ENCODE measurements at places on chromosomes 5 and 9.

GRCh38 chr9:111959468-111960359, 63.1 kb downstream of the UGCG start:
- H3K36me3 ChIP-seq: no peaks in the 10 kb centered on the region
- no peak overlapping the region for H3K27ac ChIP-seq
- no peak overlapping the region for H3K4me3 ChIP-seq

DNA sequence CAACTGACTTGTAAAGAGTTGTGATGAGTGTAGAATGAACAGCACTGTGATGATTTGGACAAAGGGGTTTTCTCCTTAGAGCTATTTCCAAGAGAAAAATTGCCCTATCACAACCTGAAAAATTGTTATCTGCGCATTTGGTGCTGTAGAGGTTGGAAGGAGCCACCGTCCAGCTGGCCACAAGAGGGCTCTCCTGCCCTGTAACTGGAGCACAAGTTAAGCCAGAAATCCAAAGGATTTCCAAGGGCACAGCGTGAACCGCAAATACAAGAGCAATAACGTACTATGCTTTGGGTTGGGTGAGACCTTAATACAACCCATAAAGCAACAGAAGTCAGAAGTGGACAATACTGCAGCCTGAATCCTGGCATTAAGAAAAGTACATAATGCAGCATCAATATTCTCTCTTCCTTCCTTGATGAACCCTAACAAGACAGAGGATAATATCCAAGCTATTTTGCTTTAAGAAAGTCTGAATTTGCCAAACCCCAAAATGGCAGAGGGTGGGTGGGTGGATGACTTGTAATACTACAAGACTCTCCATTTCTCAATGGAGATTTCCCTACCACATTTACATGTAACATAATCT, 56.8 kb upstream of the SMIM32 start:
- DNase-seq: no peak
- no peak overlapping the region for H3K4me3 ChIP-seq
- no peaks in the 10 kb centered on the region for H3K4me1 ChIP-seq
- no peak overlapping the region for H3K27ac ChIP-seq
- H3K27me3 ChIP-seq: peaks cover 13% of the 10 kb centered on the region

GRCh38 chr9:137372693-137373610, 50.0 kb downstream of the EXD3 start:
- no peak overlapping the region for H3K27ac ChIP-seq
- H3K4me3 ChIP-seq: no peak overlapping the region
- H3K4me1 ChIP-seq: no peaks in the 10 kb centered on the region
- H3K27me3 ChIP-seq: no peaks in the 10 kb centered on the region
- no peaks in the 10 kb centered on the region for H3K36me3 ChIP-seq

DNA sequence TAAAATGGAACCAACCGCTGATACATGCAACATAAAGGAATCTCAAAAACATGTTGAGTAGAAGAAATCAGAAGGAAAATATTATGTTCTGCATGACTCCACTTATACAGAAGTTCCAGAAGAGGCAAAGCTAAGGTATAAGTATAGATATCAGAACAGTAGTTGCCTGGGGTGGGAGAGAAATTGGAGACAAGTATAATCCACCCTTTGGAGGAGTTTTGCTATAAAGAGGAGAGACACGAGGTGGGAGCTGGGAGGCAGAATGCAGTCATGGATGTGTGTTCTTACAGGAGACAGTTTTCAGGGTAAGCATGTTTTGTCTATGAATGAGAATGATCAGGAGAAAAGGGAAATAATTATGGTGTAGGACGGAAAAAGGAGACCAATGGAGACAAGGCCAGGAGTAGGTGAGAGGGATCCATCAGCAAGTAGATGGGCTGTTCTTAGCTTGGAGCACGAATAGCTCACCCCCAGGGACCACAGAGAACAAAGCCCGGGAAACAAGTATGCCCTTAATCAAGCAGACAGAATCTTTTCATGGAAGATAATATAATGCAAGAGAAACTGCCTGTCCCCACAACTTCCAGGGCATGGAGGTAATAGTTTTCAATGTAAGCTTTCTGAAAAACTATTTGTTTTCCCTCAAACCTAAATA, 72.2 kb downstream of the MED27 start:
- H3K4me1 ChIP-seq: peaks cover 56% of the 10 kb centered on the region
- no peak for DNase-seq
- H3K27ac ChIP-seq: peak overlapping the region; percentile 11
- H3K27me3 ChIP-seq: no peaks in the 10 kb centered on the region

DNA sequence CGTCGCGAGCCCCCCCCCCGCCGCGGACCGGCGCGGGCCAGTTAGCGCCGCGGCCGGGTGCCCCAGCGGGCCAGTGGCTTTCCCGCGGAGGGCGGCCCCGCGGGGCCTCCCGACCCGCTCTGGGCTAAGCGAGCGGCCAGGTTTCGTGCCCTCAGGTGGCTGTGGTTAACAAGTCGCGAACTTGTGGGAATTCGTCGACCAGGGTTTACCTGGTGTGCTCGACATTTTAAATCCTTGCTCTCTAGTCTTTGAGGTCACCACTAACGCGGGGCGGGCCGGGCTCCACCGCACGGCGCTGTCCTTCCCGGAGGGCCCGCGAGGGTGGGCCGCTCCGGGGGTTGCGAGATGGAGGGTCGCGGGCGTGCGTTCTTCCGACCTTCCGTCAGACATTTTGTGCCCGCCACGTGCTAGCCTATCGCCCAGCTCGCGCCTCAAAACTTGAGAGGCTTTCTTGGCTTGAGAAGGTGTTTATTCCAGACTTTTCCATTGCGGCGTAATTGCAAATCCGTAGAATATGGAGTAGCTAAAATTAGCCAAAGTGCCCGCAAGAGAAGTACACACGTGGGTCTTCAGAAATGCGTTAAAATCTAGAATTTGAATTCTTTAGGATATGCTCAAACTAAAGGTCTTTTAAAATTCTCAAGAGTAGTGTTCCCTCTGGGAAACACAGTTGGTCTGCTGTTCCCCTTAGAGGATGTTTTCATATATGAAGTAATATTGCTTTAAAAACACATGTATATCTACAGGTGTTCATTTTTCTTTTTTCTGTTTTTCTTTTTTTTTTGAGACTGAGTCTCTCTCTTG, 2.1 kb downstream of the ANP32B start:
- no peak for DNase-seq
- peaks cover 61% of the 10 kb centered on the region for H3K4me1 ChIP-seq
- H3K4me3 ChIP-seq: peak overlapping the region; percentile 86
- H3K27me3 ChIP-seq: no peaks in the 10 kb centered on the region
- H3K36me3 ChIP-seq: peaks cover 54% of the 10 kb centered on the region

DNA sequence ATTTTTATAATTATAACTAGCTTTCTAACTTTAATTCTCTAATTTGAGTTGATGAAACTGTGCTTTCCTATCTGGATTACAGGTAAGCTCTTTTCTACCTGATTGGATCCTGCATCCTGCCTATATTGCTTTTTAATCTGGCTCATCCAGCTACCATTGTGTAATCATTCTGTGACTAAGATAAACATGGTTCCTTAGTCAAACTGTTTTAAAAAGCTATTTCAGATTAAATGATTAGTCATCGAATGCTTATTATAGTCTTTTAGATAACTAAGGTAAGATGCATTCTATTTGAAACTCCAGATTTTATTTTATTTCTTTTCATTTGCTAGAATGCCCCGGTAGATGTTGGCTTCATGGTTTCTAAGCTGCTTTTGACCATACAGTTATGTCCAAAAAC, 50.7 kb downstream of the ICE1 start:
- no peaks in the 10 kb centered on the region for H3K27me3 ChIP-seq
- no peak overlapping the region for H3K27ac ChIP-seq

GRCh38 chr5:68544091-68544647, 328.6 kb downstream of the PIK3R1 start:
- no peak overlapping the region for H3K4me3 ChIP-seq
- H3K27me3 ChIP-seq: peaks cover 17% of the 10 kb centered on the region
- DNase-seq: no peak

DNA sequence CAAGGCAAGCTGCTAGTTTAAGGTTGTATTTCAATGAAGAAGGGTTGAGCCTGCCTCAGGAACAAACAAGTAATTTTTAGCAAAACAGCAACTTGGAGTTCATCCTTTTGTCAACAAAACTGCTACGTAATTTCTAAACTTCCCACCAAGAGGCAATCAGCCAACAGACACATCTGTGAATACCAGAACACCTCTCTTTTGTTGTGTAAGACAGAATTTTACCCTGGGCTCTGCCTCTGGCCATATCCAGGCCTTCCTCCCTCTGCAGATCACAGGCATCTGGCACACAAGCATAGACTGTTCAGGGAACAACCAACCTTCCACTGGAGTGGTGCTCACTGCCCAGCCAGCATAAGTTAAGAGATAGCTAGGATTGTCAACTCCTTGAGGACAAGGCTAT, 409.0 kb downstream of the SPOCK1 start:
- H3K36me3 ChIP-seq: no peaks in the 10 kb centered on the region
- no peaks in the 10 kb centered on the region for H3K27me3 ChIP-seq

GRCh38 chr5:120314191-120314590, 149.9 kb upstream of the PRR16 start:
- no peak for DNase-seq
- no peak overlapping the region for H3K4me3 ChIP-seq
- H3K36me3 ChIP-seq: no peaks in the 10 kb centered on the region
- H3K27ac ChIP-seq: no peak overlapping the region
- H3K4me1 ChIP-seq: no peaks in the 10 kb centered on the region
- H3K27me3 ChIP-seq: no peaks in the 10 kb centered on the region

GRCh38 chr9:128823903-128824406, 5.6 kb downstream of the SPOUT1 start:
- DNase-seq: no peak
- peaks cover 41% of the 10 kb centered on the region for H3K4me1 ChIP-seq
- H3K36me3 ChIP-seq: peaks cover 85% of the 10 kb centered on the region
- peak overlapping the region; percentile 16 for H3K27ac ChIP-seq
- H3K27me3 ChIP-seq: no peaks in the 10 kb centered on the region

DNA sequence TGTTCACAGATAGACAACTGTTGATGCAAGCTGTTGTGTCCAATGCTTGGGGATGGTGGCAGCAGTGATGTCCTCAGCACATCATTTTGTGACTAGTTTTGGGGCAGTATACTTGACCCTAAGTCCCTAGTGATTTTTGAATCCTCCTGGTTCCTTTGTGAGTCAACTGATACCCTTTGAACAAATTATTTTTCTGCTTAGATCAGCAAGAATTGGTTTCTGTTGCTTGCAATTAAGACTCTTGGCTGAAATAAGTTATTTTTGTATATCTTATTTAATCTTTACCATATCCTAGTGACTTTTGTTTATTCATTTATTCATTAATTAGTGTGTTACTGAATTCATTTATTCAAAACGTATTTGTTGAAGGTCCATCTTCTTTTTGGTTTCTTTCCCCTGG, 392.0 kb upstream of the SGCD start:
- no peak overlapping the region for H3K27ac ChIP-seq
- H3K4me1 ChIP-seq: no peaks in the 10 kb centered on the region
- no peak for DNase-seq
- no peak overlapping the region for H3K4me3 ChIP-seq
- peaks cover 8% of the 10 kb centered on the region for H3K27me3 ChIP-seq
- H3K36me3 ChIP-seq: no peaks in the 10 kb centered on the region

DNA sequence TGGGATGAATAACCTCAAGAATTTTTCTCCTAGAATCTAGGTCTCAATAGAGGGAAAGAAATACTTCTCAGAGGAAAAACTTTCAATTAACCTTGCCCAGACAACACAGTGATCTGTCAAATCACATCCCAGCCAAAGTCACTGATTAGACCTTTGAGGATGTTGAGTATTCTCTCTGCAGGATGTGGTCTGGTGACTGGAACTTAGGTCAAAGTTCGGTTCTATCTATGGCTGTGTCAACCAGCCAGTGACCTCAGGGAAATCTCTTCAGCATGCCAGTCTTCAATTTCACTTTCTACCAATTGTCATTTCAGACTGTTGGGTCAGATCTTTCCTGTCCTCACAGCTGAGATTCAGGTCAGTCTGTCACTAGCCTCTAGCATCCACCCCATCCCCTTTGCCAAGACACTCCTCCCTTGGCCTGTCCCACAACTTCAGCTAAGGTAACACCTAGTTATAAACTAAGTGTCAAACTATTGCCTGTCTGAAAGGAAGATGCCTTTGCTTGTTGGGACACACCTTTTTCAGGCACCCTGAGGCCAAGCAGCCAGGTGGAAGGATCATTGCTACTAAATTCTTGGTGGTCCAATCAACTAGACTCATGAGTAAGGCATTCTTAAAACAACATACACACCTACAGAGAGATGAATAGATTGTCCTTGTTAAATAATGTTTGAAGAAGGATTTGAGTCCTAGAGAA, 156.3 kb upstream of the FST start:
- H3K27ac ChIP-seq: no peak overlapping the region
- DNase-seq: no peak
- H3K4me3 ChIP-seq: no peak overlapping the region
- H3K27me3 ChIP-seq: peaks cover 5% of the 10 kb centered on the region
- no peaks in the 10 kb centered on the region for H3K4me1 ChIP-seq

GRCh38 chr5:135436951-135437418, 10.2 kb downstream of the DCANP1 start:
- no peak overlapping the region for H3K4me3 ChIP-seq
- no peak overlapping the region for H3K27ac ChIP-seq
- H3K4me1 ChIP-seq: no peaks in the 10 kb centered on the region

- no peak for DNase-seq
- H3K4me3 ChIP-seq: no peak overlapping the region
- no peaks in the 10 kb centered on the region for H3K36me3 ChIP-seq
- H3K27ac ChIP-seq: no peak overlapping the region
- H3K4me1 ChIP-seq: no peaks in the 10 kb centered on the region
Measured at GRCh38 chr5:74538206-74538661, 102.3 kb downstream of the ENC1 start.

DNA sequence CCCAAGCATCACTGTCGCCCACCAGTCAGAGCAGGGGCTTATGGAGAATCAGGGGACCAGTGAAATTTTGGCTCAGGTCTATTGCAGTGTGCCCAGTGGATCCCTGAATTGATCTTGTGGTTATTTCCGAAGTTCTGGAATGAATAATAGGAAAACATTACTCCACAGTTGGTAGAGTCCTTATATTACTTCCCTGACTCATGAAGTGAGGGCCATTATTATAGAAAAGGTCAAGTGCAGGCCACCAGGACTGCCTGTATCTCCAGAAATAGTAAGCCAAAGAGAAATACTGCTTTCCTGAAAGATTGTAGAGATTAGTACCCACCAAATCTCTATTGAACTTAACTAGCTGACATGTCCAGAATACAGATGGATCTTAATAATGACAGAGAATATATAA, 335.0 kb downstream of the NPR3 start:
- no peak for DNase-seq
- H3K27me3 ChIP-seq: no peaks in the 10 kb centered on the region
- no peak overlapping the region for H3K4me3 ChIP-seq
- H3K4me1 ChIP-seq: no peaks in the 10 kb centered on the region
- no peak overlapping the region for H3K27ac ChIP-seq
- H3K36me3 ChIP-seq: no peaks in the 10 kb centered on the region

DNA sequence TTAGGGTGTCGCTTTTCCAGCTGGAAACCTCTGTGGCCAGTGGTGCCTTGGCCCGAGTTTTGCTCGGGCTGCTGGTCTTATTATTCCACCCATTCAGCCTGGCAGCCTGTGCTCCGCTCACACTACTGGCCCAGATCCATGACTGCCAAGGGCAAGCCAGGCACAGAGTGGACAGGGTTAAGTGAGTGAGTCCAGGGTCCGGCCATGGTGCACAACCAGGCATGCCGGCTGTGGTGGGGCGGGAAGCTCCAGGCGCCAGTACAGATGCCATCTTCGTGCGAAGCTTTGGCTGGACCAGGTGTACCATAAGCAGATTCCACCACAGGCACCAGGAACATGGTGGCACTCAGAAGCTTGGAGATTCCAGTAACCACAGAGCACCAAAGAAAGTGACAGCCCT, 580.2 kb upstream of the FAM174A start:
- H3K4me1 ChIP-seq: no peaks in the 10 kb centered on the region
- H3K27ac ChIP-seq: no peak overlapping the region
- H3K4me3 ChIP-seq: no peak overlapping the region
- DNase-seq: no peak
- no peaks in the 10 kb centered on the region for H3K27me3 ChIP-seq
- H3K36me3 ChIP-seq: no peaks in the 10 kb centered on the region
